ENCODE measurements at places on chromosomes 1 and 21.

GRCh38 chr1:26696654-26697430 lies 1.0 kb downstream of the ARID1A start:
- peak; percentile 78 for DNase-seq

GRCh38 chr1:36098650-36099365 lies 10.1 kb downstream of the ADPRS start:
- no peak for DNase-seq

- DNase-seq = no peak
Measured at GRCh38 chr1:36081926-36082485, 1.9 kb upstream of the TEKT2 start.

GRCh38 chr21:33816174-33816573 lies 99.4 kb downstream of the ATP5PO start:
- no peak for DNase-seq

DNA sequence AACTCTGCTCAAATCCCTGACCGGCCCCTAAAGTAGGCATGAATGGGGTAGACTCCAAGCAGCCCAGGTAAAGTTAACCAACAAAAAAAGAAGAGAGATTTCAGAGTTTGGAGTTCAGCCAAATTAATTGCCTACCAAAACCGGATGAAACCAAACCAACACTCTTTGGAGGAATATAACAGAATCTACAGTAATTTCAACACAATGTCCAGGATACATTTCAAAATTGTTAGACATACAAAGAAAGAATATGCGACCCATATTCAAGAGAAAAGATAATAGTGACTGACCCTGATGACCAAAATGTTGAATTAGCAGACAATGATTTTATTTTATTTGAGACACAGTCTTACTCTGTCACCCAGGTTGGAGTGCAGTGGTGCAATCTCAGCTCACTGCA lies 12.6 kb downstream of the IL22RA1 start:
- DNase-seq = no peak

- no peak for DNase-seq
Measured at GRCh38 chr1:76939817-76940216, 72.5 kb downstream of the ST6GALNAC5 start.

- peak; percentile 79 for DNase-seq
Measured at GRCh38 chr1:247407180-247407616, 8.8 kb upstream of the NLRP3 start.

DNA sequence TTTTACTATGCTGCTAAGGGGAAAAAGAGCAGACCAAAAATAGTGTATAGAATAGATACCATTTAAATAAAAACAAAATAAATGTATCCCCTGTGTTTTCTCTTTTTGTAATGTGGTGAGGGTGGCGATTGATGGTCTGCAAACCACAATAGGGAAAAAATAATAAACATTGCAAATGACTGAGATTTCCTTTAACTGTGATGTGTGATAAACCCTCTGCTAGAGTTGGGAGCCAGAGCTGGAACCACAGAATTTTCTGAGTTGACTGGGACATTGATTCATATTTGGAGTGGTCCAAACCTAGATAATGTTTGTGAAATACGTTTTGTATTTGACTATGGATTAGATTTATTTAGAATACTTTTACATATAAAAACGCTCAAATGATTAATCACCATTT lies 70.6 kb upstream of the PTGFR start:
- no peak for DNase-seq

- no peak for DNase-seq
Measured at GRCh38 chr1:213997772-213998107, 10.0 kb downstream of the PROX1 start.

DNA sequence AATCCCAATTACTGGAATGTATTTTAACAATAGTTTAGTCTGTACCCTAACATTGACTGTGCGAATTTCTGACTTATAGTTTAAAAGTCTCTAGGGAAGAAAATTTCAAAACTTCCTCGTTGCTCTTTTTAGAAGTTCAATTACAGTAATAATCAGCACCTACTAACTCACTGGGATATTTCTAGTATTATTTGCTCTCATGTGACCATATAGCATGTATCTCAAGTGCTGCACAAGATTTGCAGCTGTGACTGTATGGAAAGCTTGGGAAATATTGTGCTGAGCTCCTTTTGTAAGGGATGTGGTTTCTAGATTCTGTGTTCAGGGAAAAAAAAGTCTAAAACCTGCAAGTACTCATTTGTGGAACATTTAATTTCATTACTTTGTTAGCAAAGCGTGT lies 153.1 kb downstream of the ST6GALNAC3 start:
- no peak for DNase-seq
